ENCODE measurements at places on chromosomes 1 and 21.

DNA sequence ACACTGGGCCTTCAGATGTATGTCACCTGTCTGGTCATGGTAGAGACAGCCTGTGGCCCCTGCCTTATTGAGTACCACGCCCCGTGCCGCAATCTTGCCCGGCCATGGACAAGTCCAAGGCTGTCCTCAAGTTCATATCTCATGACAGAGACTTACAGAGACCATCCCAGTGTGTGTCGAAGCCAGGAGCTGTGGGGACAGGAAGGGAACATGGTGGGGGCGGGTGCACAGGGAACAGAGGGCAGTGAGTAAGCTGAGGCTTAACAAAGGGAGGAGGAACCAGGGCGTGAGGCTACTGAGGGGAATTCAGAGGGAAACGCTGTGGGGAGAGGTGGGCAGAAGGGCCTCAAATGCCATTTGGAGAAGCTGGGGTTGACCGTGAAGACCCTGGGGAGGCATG lies 75.8 kb downstream of the ALPL start:
- DNase-seq: no peak

GRCh38 chr1:238916828-238917227 lies 469.5 kb upstream of the CHRM3 start:
- no peak for DNase-seq

- DNase-seq: no peak
Observed at GRCh38 chr1:16605213-16605525, 8.2 kb downstream of the NBPF1 start.

GRCh38 chr1:1168451-1169411 lies 4.9 kb upstream of the TTLL10 start:
- DNase-seq: no peak

- peak; percentile 64 for DNase-seq
Observed at GRCh38 chr1:90707363-90707710, 9.8 kb downstream of the BARHL2 start.

DNA sequence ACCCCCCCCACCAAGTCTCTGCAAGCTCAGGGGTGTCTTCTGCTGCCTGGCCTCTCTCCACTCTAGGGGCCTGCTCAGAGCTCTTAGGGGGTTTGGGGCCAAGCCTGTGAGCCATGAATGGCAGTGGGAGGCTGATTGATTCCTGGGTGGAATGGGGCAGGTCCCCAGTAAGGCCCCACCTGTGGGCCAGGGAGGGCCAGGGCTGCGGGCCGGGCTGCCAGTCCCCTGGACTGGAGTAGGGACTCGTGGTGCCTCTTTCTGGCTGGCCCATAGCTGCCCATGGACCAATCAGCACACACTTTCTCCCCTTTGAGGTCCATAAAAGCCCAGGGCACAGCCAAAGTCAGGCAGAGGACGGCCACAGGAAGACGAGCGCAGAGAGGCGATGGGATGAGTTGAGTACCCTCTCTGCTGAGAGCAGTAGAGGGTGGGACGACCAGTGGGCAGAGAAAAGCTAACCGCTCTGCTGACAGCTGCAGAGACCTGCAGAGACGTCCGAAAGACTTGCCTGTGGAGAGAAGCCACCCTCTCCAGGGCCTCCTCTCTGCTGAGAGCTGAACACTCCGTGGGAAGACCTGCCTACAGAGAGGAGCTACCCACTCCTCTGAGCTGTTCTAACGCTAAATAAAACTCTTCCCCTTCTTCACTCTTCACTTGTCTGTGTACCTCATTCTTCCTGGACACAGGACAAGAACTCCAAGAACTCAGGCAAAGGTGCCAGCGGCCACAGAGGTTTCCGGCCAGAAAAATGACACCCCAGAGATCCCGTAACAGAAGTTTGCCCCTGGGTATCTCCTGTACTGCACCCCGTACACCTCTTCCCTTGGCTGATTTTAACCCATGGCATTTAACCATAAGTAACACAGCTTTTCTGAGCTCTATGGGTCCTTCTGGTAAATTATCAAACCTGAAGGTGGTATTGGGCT lies 38.2 kb upstream of the TARDBP start:
- DNase-seq: no peak
